Stimulated activated CD4-positive, alpha-beta T cell treated with anti-CD3 and anti-CD28 coated beads, Interleukin-15, amount 100 ng/mL, for 1 hour (primary cell): ENCODE measurements at places on chromosomes 3 and 15.
A peak's percentile ranks its signal among the peaks of the same experiment; 100 is the strongest.

DNA sequence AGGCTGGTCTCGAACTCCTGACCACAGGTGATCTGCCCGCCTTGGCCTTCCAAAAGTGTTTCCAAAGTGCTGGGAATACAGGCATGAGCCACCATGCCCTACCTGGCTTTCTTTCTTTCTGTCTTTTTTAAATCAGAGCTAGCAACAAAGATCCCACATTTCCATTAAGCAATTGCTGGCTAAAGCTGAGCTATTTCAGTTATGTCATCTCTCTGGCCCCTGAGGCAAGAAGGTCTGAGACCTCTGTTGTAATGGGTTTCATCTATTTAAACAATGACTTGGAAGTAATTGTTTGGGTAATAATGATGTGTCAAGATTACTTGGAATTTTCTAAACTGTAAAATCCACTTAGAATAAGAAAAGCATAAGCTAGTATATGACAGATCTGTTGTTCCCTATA is 30.2 kb upstream of the CRBN start:
- DNase-seq, result no peak

- no peak for DNase-seq
These were observed 30.0 kb downstream of the XXYLT1 start for GRCh38 chr3:195240939-195241338.

DNA sequence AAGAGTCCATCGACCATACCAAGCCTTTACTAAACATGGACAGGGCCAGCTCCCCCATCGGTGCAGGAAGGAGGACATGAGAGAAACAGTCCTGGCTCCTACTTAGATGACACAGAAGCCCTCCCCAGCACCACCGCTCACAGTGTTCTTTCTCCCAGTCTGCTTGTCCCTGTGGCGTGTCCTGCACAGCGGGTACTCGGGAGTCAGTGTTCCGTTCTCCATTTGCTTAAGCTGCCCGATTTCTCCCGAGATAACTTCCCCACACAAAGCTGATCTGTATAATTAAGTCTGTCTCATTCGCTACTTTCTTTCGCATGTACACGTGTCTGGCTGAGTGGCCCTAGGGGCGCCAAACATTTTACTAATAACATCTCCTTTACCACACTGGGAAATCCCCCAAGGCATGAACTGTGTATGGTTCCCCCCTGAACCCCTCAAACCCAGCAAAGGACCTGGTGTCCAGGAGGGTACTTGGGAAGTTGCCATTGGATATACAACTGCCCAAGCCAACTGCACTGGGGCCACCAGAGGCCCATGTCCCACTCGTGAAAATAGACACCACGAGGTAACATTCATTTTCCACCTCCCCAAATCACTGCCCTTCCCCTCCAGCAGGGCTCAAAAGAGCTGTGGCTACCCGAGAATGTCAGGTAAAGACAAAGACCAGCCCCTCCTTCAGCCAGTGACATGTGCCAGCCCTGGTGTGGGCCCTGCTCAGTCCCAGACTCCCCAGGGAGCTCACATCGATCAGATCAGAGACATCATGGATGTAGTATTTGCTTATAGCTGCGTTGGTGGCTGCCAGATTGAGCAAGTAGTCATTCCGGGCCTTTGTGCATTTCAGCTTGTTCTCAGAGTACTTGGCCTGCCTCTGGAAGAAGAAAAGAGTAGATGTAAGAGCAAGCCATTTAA is 96.5 kb upstream of the RAD18 start:
- no peak for DNase-seq

GRCh38 chr3:179473565-179473964 is 22.3 kb upstream of the GNB4 start:
- no peak for DNase-seq

DNA sequence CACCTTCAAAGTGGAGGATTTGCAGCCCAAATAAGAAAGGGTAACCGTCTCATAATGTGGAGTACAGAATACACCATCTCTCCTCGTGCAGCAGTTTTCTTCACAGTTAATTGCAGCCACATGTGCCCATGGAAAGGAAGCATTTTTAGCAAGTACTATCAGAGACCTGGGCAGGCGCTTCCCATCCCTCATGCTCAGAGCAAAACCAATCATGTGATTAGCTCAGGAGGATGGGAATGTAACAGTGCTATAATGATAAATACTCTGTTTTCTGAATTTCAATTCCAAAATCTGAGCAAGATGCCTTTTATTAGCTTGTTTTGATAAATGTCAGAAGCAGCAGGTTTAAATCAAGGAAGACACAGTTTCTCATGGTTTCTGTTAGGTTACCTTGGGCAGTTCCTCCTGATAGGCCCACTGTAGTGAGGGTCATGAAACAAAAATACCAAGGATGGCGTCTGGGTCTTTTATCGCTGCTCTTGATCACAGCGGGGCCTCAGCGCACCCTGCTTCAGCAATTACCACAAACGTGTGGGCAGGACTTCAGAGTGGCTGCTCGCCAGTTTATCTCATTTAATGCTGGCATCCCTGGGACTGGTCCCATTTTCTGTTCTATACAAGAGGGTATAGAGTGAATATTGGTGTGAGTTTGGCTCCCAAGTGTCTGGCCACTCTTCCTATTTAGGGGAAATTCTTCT is 92.6 kb upstream of the VGLL4 start:
- DNase-seq, result no peak

DNA sequence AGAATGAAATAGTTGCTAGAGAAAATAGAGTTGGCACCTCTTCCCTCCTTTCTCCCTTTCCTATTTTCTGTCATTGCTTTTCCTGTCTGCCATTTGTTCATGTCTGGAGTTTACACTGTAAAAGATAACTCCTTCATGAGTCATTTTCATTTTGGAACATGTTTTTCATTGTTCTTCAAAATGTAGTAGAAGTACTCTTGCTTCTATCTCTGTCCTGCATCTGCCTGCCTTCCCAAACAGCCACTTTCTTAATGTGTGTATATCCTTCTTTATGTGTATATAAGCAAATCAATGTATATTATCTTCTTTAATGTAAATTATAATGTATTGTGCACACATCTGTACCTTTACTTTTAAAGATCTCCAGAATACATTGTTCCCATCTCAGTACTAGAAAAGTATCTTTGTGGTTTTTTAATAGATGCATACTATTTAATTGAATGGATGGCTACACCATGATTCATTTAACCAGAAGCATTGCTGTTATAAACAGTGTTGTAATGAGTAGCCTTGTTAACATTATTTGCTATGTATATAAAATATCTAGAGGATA is 41.1 kb downstream of the TSC22D2 start:
- DNase-seq, result no peak

GRCh38 chr3:3699407-3699806 is 99.8 kb upstream of the LRRN1 start:
- DNase-seq, result no peak

- no peak for DNase-seq
These were observed 450.5 kb upstream of the PDZRN3 start for GRCh38 chr3:74075241-74075640.

DNA sequence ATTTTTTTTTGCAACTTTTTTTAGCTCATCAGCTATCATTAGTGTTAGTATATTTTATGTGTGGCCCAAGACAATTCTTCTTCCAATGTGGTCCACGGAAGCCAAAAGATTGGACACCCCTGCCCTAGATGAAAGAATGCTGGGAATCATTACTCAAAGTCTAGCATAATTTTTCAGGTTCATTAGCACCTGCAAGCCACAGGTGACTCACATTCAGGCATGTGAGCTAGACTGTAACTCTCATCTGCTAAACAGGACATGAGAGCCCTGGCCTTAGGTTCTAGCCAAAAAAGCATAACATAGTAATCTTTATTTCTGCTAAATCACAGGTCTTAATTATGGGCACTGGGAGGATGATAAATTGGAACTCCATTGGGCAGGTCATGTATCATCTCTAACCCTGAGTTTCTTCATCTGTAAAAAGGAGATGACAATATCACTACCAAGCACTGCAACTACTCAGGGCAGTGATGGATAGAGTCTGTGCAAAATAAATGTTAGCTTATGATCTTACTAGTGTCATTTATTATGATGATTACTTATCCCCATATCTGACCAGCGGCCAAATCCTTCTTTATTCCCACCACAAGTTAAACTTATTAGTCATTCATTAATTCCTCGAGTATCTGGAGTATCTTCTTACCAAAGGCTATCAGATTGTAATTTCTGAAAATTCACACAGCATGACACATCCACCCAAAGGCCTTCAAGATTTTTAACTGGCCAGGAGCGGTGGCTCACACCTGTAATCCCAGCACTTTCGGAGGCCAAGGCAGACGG is 125.0 kb downstream of the PLD1 start:
- DNase-seq, result no peak

- DNase-seq, result no peak
These were observed 29.5 kb downstream of the ATOSA start for GRCh38 chr15:52649686-52650085.

DNA sequence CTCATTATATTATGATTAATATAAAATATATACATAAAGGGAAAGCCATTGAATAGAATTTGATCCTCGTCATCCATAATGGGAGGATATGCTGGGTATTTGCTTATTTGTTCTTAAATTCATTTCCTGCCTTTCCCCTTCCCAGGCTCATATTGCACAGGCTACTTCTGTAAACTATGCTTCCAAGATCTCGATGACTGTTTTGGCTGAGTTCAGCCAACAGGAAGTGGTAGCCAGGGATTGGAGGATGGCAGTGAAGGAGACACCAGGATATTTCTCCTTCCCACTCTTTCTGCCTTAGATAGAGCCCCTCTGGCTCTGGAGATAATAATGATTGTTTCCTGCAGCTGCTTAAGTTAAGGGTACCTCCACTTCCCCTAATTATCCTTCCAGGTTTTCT is 44.3 kb upstream of the DYNC1LI1 start:
- DNase-seq, result no peak

- no peak for DNase-seq
These were observed 94.3 kb downstream of the PPARG start for GRCh38 chr3:12383218-12383617.

- DNase-seq, result no peak
These were observed 164.4 kb downstream of the ISL2 start for GRCh38 chr15:76501011-76501410.

DNA sequence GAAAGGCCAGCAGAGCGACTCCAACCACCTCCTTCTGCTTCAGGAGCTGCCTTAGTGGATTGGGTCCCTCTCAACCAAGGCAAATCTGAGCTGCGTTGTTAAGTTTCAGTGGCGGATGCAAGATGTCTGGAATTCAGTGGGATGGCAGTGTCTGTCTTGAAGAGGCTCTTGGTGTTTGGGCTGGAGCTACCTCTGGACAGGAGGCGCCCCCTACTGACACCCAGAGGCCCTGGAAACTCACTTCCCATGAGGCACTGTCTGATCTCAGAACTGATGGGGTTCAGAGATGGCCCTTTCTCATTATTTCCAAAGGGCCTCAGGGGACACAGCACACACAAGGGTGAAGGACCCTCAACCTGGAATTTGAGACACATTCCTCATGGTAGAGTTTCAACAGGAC is 6.0 kb upstream of the SLC28A1 start:
- DNase-seq, result peak; percentile 35

DNA sequence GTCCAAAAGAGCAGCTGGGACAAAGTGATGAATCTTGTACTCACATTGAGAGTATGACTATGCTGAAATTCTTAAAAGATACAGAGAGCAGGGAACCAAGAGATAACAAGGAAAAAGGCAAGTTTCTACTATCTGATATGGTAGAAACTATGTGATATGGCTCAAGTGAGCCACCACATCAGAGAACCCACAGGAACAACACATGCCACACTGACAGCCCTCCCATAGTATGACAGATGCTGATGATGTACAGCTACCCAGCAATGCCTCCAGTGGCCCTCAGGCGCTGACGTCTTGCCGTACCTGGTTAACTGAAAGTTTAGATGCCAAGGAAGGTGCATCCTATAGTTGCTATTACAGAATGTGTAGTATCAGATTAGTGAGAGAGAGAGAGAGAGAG is 42.4 kb downstream of the CHAC1 start:
- DNase-seq, result no peak

DNA sequence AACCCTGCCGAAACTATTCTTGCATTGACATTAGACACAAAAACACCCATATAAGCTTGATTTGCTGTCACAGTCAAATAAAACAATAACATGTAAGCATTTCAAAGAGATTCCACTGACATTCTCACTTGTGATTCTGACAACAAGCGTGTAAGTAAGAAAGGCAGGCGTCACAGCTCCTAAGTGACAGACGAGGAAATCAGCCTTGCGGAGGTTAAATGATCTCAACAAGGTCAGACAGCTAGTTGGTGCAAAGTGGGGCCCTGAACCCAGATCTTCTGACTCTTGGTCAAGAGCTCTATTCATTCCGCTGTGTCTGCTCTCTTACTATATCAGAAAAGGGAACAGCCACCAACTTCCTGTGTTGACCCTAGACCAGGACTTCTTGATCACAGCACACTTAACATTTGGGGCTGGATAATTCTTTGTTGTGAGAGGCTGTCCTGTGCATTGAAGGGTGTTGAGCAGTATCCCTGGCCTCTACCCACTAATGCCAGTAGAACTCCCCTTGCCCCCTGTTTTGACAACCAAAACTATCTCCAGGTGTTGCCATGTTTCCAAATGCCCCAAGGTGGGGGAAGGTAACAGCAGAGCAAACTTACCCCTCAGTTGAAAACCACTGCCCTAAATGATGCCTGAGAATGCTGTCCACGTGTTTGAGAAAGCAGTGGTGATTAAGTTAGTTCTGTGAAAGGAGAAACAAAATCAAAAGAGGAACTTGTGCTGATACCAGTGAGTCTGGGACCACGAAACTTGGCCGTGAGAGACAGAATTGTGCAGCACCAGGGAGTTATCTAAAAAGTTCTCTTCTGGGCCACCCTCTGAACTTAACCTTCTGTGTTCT is 86.1 kb downstream of the LIPC start:
- no peak for DNase-seq

DNA sequence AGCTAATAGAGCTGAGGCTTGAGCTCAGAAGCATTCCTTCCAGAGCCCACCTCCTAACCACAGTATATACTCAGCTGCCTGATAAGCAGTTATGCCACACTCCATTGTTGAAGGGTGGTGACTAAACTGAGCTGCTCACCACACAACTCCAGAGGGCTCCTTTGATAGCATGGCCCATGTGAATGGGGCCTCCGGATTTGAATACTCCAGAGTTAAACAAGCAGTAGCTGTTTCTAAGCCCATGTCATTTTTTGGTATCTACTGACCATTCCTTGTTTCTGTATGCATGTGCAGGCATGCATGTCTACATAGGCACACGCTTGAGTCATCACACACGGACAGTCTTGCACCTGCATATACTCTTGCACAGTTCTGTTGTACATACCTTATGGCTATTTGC is 28.9 kb downstream of the IGSF10 start:
- DNase-seq, result no peak

DNA sequence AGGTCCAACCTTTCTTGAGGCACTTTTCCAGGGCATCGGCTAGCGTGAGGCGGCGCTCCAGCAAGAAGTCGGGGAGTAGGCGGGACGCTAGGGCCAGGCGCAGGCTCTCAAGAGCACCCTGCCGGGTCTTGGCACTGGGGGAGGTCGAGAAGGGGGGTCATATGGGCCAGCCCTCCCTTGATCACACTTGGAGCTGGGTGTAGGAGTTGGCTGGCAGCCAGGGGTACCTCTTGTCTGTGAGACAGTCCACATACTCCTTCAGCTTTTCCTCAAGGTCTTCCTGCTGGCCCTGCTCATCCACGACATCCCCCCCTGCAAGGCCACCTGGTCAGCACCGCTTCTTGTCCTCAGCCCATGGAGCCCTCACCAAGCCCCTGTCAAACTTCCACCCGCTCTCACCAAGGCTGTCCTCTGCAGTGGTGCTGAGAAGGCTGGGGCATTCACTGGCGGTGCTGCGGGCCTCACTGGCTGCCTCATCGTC is 2.0 kb downstream of the IFRD2 start:
- no peak for DNase-seq

GRCh38 chr15:45205192-45205591 is 17.4 kb upstream of the SHF start:
- DNase-seq, result no peak
